ENCODE measurements at places on chromosomes 1 and 21.

DNA sequence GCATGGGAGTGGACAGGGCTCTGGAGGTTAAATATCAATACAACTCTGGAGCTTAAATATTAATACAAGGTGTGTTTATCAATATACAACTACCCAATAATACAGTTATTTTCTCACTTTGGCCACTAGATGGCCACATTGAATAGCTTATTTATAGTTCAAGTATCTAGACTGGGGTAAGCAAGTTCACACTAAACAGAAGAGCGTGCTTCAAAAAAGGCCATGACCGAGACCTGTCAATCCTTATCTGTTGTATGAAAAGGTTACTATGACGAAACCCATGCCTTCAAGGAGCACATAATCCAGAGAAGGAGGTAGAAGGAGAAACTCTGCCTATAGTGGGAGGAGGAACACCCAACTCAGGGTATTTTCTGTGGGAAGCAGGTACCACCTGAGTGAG lies 29.1 kb downstream of the CHML start:
- no peak for DNase-seq

DNA sequence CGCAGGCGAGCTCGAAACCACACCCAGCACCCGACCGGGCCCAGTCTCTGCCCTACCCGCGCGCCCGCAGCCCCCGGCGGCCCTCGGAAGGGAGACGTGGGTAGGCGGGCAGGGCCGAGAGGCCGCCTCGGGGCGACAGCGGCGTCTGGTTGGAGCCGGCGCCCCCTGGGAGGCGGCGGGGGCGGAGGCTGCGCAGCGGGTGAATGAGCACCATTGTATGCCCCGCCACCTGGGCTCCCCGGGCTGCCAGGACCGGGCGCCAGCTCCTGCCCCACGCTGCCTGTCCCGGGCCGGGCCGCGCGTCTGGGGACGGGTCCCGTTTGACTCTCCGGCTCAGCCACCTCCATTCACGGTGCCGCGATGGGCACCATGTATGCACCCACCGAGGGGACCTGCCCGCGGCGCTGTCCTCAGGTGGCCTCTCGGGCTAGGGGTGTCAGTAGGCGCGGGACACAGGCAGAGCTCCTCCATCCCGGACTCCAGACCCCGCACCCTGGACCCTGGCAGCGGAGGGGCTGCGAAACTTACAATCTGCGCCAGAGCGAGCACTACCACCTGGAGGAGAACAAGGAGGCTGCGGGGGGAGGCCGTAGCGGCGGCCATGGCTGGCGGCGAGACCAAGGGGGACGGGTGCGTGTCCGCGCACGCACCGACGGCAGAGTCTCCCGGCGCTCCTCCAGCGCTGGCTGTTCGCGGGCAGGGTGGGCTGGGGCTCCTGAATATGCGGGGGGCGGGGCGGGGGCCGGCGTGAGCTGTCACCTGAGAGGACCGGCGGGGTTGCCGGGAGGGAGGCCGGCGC lies at the start of gene COL9A2:
TSS of gene COL9A2 (minus strand) at position 692 of the 799 bp plus-strand sequence. CDS start at position 603, 89 bp downstream.
- DNase-seq: peak; percentile 56

- peak; percentile 63 for DNase-seq
Measured at GRCh38 chr1:38028105-38028591, 15.6 kb downstream of the UTP11 start.

DNA sequence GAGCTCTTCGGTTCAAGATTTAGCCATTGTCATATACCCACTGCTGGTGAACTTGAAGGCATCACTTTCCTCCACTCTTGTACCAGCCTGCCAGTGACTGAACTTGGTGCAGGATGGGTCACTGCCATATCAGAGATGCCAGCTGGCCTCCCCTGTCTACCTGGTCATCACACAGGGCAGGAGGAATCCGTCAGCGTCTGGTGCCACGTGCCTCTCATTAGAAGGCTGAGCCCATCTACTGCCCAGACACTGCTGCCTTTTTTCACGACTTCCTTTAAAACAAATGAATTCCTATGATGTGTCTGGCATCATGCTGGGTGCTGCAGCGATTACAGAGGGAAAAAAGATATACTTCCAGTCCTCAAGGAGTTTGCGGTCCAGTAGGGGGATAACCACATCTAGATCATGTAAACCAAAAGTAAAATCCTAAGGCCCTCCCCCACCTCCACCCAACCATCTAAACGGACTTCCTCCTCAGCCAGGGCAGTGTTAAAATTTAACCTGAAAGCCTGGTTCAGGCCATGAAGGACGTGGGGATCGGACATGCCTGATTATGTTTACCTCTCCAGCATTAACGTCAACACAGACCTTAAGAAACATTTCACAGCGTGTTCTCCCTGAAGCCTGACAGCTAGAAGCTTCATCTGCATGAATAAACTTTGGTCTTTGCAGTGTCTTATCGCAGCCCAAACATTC lies 29.2 kb upstream of the PDE9A start:
- DNase-seq: no peak

- DNase-seq: no peak
Measured at GRCh38 chr21:14699433-14700407, 153.6 kb upstream of the SAMSN1 start.

GRCh38 chr1:205569411-205570172 lies 62.2 kb downstream of the ELK4 start:
- DNase-seq: no peak

DNA sequence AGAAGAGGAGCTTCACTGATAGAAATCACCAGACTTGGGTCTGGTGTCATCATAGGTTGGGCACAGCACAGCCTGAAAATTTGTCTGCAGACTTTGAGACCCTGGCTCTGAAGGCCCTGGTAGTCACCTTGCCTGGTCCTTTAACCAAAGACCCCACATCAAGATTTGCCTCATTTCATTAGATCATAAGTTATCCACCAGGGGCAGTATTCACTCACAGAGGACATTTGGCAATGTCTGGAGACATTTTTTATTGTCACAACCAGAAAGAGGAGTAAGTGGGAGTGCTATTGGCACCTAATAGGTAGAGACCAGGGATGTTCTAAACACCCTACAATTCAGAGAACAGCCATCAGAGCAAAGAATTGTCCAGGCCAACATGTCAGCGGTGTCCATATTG lies 22.1 kb upstream of the PAX7 start:
- DNase-seq: no peak

DNA sequence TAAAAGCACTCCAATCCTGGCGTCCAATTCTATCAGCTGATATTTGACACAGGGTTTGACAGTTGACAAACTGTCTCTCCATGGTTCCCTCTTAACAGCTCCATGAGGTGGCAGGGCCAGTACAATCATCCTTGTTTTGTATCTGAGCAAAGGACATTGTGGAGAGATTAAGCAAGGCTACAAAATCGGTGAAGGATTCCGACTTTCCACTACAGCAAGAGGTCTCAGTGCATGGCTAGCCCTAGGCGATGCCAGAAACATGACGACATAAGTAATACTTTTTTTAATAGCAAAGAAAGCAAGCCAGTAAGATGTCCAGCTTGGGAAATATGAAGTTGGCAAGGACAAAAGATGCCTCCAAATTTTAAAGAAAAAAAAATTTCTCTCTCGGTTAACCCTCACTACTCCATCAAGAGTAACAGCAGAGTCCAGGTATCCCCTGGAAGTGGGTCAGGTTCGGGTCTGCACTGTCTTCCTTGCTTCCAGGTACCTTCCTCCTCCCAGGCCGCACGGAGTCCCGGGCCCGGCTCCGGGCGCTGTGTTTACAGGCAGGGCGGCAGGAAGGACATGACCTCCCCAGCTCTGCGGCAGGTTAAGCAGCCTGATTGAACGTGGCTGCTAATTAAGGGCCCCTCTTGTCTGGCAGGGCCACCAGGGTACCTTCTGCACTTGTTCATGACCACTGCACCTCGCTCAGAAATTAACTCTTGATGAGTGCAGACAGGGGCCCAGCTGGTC lies 106.1 kb downstream of the SIM2 start:
- no peak for DNase-seq

DNA sequence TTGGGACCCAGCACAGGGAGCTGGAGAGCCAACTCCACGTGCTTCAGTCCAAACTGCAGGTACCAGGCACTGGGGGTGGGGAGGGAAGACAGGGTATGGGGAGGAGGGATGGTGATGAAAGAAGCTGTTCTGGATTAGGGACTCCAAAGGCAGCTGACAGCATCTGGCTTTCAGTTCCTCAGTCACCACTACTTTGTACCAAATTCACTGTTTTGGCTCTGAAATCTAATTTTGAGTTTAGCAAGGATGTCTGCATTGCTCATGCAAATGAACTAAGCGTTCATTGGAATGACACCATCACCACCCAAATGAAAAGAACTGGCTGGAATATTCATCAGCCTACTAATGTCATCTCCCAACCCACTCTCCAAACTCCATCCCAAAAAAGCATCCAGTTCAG lies 8.7 kb downstream of the C1orf74 start:
- no peak for DNase-seq

- no peak for DNase-seq
Measured at GRCh38 chr1:168640836-168641235, 64.4 kb downstream of the XCL1 start.

GRCh38 chr1:50591598-50591997 lies 168.4 kb upstream of the DMRTA2 start:
- DNase-seq: no peak

- DNase-seq: peak; percentile 32
Measured at GRCh38 chr1:66294707-66295370, 239.1 kb upstream of the SGIP1 start.

Data from stimulated activated CD4-positive, alpha-beta T cell treated with anti-CD3 and anti-CD28 coated beads, Interleukin-4, amount 100 ng/mL, for 4 hours (primary cell).